ENCODE measurements at places on chromosomes 3 and 15.

DNA sequence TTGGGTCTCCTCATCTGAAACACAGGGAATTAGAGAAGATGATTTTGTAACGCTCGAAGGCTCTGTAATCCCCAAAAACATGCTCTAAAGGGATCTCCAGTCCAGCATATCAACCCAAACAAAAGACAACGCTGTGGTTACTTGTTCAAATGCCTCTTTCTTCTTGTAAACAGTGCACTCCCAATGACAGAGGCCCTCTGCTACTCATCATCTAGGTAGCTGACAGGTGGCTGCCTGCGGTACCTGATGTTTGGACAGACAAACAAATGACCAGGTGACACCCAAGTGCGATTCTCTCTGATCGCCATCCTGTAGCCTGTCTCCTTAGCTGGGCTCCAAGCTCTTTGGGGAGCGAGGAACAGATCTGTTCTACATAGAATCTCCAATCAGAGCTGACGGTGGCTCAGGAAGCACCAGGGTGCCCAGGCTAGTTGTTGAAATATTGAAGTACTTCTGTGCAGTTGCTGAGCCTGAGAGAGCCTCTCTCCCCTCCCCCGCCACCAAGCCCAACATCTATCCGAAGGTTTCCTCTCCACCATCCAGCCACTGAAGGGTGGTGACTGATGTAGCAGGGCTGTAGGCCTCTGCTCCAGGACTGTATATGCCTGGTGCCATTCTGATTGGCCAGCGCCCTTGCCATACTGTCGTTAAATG, 238.7 kb downstream of the XXYLT1 start:
- no peak for DNase-seq

DNA sequence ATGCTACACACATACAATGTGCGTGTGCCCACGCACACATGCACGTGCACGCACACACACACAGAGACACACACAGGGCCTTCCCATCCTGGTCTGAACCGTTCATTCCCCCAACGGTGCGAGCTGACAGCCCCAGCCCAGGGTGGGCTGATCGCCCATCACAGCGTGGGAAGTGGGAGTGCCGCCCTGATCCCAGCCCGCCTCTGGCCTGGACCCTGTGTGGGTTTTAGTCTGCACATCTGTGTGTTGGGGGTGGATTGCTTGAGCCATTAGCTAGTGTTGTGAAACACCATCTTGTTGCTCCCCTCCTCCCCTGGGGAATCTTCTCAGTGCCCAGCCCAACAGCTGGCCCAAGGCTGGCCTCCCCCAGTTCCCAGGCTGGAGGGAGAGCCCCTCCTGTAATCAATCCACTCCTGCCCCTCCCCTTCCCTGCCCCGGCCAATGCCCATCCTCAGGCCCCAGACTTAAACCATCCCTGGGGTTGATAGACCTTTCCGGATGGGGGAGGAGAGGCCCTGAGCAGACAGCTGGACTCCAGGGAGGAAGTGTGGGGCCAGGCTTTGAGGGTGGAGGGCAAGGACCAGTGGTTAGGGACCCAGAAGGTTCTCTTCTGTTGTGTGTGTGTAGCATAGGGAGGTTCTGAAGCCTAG, 8.3 kb downstream of the SEMA3G start:
- DNase-seq, result no peak

GRCh38 chr15:48798319-48798718, 12.6 kb downstream of the CEP152 start:
- no peak for DNase-seq

GRCh38 chr3:77467702-77468625, 428.1 kb downstream of the ROBO2 start:
- DNase-seq, result no peak

Measured in GM12878 (cell line).